ENCODE measurements at places on chromosomes 3 and 15.

- peak; percentile 73 for DNase-seq
These were observed 32.2 kb downstream of the MCTP2 start for GRCh38 chr15:94263341-94264273.

DNA sequence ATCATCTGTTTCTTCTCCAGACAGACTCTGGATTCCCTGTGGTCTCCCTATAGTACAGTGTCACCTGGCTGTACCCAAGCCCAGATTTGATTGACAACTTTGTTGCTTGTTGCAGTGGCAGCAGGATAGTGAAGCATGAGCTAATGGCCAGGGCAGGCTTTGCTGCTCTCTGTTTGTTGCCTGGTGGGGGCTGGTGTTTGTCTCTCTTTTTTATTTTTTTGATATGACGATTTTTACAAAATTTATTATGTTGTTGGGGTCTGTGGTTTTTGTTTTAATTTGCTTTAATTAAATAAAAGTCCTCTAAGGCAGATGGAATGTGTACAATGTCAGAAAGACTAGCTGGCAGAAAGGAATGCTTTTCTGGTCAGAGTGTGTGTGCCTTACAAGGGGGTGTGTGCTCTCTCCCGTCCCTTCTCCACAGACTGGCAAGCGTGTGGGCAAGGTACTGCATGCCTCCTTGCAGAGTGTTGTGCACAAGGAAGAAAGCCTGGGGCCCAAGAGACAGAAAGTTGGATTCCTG is 15.2 kb upstream of the CLEC3B start:
- DNase-seq: peak; percentile 77

DNA sequence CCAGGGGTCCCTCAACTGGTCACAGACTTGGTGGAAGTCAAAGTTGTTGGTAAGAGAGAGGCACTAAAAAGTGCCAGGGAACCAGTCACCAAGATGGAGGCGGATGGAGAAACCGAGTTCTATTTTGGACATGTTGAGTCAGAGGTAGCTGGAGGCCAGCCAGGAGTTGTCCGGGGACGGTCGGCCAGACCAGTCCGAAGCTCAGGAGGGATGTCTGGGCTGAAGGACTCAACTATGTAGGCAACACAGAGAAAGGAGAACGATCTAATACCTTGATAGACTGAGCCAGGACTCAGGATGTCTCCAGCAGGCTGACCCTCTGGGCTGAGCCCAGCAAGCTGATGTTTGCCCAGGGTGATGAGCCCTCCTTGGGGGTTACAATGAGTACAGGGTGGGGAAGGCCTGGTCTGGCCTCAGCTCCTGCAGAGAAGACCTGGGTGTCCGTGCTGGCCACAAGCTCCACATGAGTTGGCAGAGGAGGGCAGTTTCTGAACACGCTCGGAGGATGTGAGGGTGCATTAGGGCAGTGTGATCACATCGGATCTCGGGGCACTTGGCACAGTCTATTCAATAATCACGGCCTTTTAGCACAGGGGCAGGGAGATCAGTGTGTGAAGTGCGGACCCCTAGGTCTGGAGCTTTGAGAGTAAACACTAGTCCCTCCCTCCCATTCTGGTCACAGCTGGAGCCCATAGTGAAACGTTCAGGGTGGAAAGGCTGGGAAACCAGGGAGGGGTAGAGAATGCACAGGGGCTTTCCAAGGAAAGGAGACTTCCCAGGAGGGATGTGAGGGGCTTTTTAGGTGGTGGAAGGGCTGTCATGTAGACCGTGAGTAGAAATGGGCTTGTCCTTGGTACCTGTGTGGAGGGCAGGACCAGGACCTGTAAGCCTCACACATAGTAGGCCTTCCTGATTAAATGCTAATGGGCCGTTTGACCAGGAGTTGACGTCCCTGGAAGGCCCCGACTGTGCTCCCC is 111.9 kb downstream of the ETFA start:
- DNase-seq: no peak

GRCh38 chr3:132638706-132639105 is 20.9 kb downstream of the ACAD11 start:
- DNase-seq: no peak

DNA sequence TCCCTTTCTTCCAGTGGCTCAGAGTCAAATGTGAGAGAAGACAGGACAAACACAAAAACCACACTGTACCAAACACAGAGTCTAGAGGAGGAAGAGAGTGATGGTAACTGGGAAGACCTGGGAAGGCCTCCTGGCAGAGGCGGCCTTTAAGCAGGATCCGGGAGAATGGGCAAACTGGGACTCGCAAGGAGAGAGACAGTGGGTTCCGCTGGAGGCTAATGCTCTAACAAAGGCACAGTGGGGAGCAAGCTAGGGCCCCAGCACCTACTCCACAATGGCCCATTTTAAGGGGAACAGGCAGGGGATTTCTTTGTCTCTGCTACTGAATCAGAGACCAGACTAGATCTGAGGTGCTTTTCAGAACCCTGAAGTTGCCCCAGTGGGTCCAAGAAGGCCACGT is 81.4 kb upstream of the HES1 start:
- no peak for DNase-seq

DNA sequence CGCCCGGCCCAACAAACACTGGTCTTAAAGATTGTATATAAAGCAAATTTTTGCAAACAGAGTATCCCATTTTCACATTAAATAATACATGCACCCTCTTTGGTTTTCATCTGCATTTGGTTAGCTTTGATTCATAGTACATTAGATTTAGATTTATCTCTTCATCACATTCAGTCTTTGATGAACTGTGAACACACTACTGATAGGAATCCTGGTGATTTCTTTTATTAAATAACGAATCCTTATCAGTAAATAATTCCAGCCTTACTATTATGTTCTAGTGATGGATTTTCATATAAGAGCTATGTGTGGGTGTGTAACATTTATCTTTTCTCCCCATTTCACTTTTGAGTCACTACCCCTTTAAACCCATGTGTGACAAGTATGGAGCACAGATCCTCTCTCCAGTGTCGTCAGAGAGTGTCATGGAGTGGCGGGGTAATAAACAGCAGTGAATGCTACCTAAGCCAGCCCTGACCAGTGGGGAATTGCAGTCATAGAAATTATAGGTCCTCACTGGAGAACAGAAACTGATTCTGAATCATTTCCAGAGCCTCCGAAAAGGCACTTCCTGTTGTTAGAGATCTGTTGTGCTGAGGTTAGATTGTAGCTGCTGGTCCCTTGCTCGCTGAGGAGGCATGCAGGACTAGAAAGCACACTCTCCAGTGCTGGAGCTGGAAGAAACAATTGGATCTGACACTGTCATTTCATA is 22.0 kb downstream of the SLC7A14 start:
- peak; percentile 9 for DNase-seq

GRCh38 chr15:48458876-48459275 is 127.6 kb downstream of the DUT start:
- DNase-seq: no peak

GRCh38 chr3:20564966-20565365 is 379.0 kb upstream of the SGO1 start:
- DNase-seq: no peak
